Activated T-helper 1 cell treated with anti-CD3 and anti-CD28 coated beads, Interleukin-12 subunit alpha, Interleukin-12 subunit beta, Interleukin-2, Interleukin-4 antibody, amounts not matched to agents 30 ng/mL and 10 ng/mL and 1 ng/mL, durations not matched to agents 14 hours and 24 hours and 36 hours (primary cell): ENCODE measurements at places on chromosomes 1 and 21.

- DNase-seq: no peak
Observed at GRCh38 chr1:109649491-109649914, 6.4 kb upstream of the GSTM4 start.

DNA sequence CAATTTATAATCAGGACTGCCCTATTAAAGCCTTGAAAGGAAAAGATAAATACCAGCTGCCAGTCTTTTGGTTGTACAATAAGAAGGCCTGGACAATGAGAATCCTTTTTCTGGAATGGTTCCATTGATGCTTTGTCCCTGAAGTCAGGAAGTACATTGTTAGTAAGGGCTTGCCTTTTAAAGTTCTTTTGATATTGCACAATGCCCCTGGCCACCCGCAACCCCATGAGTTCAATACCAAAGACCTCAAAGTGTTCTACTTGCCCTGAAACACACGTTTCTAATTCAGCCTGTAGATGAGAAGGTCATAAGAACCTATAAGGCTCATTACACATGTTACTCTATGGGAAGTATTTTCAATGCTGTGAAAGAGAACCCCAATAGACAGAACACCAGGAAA, 112.1 kb downstream of the OLFM3 start:
- no peak for DNase-seq

DNA sequence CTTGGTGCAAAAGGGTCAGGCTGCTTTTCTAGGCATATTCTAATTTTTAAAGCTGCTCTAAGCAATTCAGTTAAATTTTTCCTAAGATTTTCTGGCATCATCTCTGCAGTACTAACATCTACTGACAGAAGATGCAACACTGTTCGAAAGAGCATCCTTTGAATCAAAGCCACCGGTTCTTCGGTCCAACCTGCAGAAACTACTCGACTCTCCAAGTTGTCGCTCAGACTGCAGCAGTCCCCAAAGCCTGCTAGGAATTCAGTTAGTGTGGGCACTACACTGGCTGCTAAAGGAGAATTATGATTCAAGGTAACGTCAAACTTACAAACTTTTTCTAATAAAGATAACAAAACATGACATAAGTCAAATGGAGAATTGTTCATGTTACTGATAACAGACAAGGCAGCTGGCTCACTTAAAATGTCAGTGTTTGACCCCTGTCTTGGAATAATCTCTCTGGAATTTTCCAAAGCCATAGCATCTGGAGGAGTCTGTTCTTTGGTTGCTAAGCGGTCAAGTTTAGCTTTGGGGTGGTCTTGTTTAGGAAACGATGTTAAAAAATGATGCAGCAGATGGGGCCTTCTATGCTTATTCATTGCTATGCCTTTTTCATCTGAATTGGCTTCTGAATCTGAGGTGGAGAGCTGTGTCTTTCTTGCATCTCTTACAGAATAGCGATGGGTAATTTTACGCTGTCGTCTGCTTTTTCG, 56.9 kb downstream of the LYST start:
- no peak for DNase-seq

GRCh38 chr1:3785456-3786157, 10.7 kb downstream of the LRRC47 start:
- no peak for DNase-seq

DNA sequence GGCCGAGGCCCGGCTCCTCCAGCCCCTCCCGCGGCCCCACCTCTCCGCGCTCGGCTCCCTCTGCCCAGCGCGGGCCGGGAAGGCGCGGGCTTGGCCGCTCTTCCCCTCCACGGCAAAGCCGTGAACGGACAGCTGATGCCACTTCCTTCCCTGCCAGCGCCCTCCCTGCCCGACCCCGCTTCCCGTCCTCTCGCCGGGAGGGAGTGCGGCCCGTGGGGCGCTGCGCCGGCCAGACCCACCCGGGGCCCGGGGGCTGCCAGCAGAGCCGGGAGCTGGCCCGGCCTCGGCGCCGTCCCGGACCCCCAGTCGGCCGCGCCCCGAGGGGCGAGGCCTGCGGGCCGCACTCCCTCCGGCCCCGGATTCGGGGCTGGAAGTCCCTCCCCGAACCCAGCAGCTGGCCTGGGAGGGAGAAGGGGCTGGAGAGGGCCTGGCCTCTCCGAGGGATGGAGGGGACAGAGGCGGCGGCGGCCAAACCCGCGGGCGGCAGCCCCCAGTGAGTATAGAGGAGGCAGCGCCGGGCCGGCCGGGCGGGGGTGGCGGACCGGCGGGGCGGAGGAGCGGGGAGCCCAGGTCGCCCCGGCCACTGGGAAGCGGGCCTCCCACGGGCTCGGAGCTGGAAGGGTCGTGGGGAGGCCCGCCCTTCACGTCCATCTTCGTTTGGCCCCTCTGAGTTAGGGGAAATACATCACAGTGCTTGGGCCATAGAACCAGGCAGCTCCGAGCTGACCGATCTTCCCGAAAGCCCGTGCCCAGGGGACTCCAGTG, at the start of gene KIAA1614:
Gene KIAA1614, plus strand, starts transcription at position 97 of the 765 bp plus-strand sequence. Its CDS starts 347 bp downstream, at position 444.
- DNase-seq: no peak

DNA sequence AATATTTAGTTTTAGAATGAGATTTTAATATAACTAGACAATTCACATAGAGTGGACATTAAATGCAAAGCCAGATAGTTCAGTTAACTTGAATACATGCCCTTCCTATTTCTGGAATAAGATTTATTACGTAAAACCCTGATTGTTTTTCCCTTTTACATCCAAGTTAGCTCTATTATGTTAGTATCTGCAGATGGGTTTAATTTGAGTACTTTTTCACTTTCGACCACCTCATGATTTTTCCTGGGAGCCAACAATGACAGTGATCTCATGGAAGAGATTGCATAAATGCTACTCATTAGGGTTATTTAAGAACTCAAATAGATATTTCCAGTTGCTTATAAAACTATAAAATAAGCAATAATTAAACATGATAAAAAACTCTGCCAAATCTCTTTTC, 199.4 kb upstream of the PTGFR start:
- DNase-seq: no peak

GRCh38 chr21:37155186-37155585, 82.1 kb downstream of the TTC3 start:
- DNase-seq: no peak

DNA sequence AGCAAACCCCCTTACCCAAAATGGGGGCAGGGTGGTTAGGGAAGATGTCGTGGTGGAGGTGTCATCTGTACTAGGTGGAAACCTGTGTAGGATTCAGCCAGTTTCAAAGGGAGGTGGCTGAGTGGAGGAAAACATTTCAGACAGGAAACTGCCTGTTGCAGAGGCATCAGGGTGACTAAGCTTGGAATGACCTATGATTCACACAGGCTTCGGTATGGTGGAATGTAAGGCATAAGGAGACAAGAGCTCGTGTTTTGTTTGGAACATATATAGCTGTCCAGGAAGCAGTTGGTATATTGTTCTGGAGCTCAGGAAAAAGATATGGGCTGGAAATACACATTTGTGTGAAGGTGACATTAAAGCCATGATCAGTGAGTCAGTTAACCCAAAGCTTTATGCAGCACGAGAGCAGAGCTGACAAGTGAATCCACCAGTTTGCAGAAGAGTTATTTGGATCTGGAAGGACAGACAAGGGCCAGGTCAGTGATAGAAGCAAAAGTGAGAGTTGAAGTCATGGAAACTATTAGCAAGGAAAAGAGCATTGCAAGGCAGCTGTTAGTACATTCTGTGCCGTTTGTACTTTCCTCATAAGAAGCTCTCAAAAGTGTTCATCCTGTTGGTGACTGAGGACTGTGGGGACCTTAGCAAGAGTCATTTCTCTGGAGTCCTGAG, 12.2 kb downstream of the UTP25 start:
- no peak for DNase-seq

DNA sequence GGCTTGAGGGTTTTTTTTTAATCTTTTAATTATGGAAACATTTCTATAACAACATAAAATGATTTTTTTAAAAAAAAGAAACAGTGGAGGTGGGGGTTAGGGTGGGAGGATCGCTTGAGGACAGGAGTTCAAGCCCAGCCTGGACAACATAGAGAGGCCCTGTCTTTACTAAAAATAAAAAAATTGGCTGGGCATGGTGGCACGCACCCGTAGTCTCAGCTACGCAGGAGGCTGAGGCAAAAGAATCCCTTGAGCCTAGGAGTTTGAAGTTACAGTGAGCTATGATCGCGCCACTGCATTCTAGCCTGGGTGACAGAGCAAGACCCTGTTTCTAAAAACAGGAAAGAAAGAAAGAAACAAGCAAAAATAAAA, 32.2 kb upstream of the RNF11 start:
- no peak for DNase-seq

GRCh38 chr21:33976082-33977016, 60.7 kb upstream of the ATP5PO start:
- peak; percentile 48 for DNase-seq

DNA sequence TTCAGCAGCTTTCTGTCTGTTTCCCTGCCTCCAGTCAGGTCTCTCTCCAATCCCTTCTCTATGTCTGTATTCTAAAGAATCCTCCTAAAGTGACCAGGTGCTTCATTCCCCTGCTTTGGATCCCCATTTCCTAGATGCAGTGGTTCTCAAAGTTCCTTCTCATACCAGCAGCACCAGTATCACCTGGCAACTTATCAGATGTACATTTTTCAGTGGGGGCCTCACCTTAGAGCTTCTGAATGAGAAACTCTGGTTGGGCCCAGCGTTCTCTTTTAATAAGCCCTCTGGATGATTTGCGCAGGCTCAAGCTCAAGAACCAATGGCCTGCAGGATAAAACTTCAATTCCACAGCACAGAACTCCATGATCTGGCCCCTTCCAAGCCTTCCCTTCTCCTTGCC, 25.4 kb upstream of the ARTN start:
- DNase-seq: no peak

DNA sequence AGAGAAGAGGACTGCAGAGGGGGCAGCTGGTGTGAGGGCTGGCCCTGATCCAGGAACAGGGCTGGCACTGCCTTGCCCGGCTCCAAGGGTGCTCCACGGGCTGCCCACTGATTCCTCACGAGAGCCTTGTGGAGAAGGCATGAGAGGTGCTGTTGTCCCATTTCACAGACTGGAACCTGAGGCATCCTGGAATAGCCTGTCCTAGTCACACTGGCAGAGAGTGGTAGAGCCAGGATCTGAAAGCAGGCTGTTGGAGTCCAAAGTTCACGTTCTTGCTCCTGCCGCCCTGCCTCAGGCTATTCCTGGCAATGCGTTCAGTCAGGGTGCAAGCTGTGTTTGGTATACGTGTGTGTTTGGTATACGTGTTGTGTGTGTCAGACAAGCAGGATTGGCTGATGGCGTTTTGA, 1.8 kb downstream of the RER1 start:
- DNase-seq: no peak

DNA sequence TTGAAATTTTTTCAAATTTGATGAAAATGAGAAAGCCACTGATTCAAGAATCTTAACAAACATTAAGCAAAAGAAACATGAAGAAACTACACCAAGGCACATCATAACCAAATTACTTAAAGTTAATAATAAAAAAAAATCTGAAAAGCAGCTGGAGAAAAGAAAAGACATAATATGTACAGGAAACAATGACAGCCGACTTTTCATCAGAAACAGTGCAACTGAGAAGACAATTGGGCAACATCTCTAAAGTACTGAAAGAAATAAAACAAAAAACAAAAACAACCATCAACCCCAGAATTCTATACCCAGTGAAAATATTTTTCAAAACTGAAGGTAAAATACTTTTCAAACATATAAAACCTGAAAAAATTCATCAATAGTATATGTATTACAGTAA, 73.8 kb upstream of the DMRTA2 start:
- DNase-seq: no peak

DNA sequence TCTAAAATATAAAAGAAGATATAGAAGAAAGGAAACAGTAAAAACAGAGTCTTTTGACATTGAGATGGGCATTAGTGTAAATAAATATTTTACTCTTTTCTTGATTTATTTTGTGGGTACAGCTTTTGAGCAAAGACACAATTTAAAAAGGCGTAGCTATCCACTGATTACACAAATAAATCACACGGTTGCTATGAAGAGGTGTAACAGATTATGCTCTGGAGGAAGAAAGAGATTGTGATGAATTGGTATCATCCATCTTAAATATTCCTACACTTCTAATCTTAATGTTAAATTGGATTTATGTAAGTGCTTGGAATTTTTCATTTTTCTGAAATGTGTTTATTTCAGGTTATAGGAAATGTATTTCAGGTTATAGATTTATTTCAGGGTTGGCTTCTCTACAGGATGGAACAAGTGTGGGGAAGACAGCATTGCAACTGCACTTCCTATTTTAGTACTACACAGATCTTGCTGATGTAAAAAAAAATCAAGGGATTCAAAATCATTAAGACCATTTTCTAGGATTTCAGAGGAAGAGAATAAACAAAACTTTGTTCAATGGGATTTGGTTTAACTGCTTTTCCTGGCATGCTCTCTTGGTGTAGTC, 15.3 kb downstream of the XCL1 start:
- DNase-seq: no peak

DNA sequence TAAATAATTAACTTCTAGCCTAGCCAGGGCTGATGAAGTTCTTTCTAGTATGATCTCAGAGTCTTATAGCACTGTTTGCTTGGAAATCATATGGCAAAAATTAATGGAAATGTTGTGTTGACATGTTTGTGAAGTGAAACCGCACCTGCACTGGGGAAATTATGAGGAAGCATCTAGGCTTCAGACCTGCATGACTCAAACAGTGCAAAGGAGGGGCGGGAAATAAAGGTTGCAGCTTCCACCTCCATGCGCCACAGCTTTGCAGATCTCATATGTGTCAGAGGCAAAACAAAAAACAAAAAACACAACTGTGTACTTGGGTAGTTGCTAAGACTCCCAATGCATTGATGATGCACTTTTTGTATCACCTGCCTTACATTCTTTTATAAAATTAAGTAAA, 1080.6 kb downstream of the PLA2G4A start:
- DNase-seq: no peak

GRCh38 chr1:161843156-161843555, 77.0 kb downstream of the ATF6 start:
- no peak for DNase-seq
